ENCODE measurements at places on chromosomes 4 and X.

DNA sequence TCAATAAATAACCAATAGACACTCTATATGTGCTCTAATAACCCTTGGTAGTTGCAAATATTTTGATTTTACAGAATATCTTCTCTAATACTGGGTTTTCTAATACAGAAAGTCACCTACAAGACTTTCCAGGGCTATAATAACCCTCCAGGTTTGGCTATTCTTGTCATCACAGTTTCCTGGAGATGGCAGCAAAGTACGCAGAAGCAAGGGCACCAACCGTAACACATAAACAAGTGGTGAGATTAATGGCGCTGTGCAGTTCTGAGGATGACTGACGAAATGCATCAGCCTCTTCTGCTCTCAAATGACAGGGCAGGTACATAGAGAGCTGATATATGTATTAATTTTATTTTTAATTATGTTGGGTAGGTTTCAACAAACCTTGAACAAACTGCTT is 122.4 kb downstream of the C4orf33 start:
- DNase-seq, result no peak

GRCh38 chr4:146381263-146381872 is 140.4 kb downstream of the SLC10A7 start:
- peak; percentile 4 for DNase-seq

DNA sequence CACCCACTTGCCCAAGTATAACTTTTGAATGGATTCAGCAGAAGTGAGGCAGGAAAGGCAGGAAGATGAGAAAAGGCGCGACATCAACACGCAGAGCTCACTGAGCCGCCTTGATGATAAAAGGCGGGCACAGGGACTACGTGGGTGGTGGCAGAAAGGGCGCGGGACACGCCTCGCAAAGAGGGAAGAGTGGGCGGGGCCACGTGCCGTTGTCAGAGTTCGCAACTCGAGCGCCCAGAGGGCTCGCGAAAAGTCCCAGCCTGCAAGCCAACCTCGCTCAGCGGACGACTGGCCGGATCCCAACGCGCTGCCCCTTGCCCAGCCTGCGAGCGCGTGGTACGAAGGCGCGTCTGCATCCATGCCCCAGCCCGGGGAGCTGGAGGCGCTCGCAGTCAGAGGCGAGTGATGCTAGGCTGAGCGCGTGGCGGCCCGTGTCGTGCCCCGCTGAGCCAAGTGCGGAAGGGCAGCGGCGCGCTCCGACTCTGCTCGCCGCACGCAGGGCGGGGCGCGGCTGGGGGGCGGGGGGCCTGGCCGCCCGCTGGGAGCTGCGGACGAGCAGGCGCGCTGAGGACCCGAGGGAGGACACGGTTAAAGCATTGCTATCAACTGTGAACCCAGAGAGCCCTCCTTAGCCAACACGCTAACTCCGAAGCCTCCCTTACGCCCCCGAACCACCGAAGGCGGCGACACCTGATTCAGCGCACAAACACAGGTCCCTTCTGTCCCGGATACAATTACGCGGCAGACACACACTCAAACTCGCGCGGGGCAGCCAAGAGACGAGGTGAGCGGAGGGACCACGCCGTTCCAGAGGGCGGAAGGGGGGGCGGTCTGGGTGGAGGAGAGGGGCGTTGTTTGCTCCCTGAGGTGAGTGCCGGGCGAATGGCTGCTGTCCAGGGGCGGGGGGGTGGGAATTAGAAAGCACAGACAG is at the start of gene UGT8:
UGT8 (plus strand) TSS at position 617 of the 931 bp plus-strand sequence. CDS start 24,074 bp downstream, outside the sequence.
- no peak for DNase-seq

- no peak for DNase-seq
Observed at GRCh38 chr4:7532043-7532442, 97.3 kb upstream of the PSAPL1 start.
